Endothelial cell (in vitro differentiated cells): ENCODE measurements at places on chromosomes 2 and 18.

DNA sequence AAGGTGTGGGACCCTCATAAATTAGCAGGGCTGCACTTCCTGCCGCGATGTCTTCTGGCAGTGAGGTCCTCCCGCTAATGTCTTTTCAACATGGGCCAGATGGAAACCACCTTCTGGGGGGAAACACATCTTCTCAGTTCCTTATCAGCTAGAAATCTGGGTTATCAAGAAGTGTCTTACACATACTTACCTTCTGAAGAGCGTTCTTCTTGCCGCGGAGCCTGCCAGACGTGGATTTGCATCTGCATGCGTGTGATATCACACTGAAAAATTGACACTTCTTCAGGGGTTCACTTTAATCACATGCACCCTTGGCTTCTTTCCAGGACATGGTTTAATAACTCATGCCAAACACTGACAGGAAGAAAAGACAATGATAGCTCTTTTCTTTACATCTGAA lies 163.5 kb upstream of the SOX11 start:
- no peak for DNase-seq

- DNase-seq: no peak
Observed at GRCh38 chr2:140711867-140712266, 1418.9 kb downstream of the LRP1B start.

- DNase-seq: no peak
Observed at GRCh38 chr2:48127612-48128191, 221.4 kb upstream of the FBXO11 start.

GRCh38 chr2:101427743-101428142 lies 40.4 kb upstream of the CREG2 start:
- no peak for DNase-seq

GRCh38 chr2:167652401-167652800 lies 595.0 kb downstream of the STK39 start:
- no peak for DNase-seq

DNA sequence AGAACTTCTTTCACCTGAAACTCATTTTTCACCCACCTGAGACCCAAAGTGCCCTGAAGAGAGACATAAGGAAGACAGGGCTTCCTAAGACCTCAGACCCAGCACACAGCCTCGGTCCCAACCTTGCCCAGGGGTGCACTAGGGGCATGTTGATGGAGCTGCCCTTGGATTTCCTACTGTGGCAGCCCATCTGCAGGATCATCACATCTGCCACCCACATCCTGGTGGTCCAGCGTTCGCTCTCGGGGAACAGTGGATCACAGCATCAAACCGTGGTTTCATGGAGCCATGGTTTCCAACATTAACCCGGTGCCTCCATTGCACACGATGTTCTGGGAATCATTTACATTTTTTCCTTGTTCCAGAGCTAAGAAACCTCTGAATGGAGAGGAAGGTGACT lies 186.4 kb downstream of the TFCP2L1 start:
- no peak for DNase-seq

DNA sequence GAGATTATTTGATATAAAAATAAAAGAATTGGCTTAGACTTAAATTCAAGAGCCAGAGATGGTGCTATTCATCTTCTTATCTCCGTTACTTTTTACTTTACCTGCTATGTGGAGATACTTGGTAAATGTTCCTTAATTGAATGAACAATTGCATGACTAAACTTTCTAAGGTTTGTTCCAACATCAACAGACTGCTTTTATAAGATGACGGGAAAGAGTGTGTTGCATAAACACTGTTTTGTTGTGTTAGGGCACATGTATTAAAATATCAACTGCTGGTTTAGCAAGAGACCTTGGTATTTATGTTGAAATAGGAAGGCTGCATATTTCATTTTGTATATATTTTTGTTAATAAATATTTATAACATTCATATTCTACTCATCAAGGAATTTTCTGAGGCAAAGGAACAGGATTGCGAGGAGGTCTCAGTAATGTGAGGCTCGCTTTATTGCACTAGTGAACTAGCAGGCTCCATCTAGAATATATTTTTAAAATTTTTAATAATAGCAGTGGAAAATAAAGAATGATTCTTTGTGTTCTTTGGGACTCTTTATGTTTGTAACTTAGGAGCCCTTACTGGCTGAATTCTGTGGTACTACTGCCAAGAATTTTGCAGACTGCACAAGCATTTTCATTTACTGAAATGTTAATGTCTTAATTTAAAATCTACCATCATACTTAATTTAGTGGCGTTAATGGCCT lies 10.7 kb upstream of the NFE2L2 start:
- no peak for DNase-seq

- DNase-seq: no peak
Observed at GRCh38 chr2:156666130-156666785, 230.1 kb downstream of the GPD2 start.

GRCh38 chr2:47782381-47782670 lies 619 bp upstream of the MSH6 start:
- no peak for DNase-seq

GRCh38 chr2:177633111-177633510 lies 240.5 kb downstream of the AGPS start:
- no peak for DNase-seq

- no peak for DNase-seq
Observed at GRCh38 chr2:176999301-176999700, 213.3 kb upstream of the HNRNPA3 start.

DNA sequence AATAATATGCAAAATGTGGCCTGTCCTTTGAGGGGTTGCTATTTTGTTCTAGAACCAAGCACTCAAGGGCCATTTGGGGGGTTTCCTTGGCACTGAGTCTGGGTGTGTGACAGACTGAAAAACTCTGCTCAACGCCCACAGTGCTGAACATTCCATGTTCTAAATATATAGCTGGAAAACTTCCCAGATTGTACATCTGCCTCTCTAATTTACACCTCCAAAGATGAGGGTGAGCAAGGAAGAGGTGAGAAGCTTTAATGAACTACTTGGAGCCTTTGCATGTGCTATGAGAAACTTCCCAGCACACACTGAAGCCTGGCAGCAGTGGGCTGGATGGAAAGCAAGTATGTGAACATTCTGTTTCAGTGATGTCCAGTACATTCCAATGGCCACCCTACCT lies 296.7 kb upstream of the KCNH7 start:
- no peak for DNase-seq

DNA sequence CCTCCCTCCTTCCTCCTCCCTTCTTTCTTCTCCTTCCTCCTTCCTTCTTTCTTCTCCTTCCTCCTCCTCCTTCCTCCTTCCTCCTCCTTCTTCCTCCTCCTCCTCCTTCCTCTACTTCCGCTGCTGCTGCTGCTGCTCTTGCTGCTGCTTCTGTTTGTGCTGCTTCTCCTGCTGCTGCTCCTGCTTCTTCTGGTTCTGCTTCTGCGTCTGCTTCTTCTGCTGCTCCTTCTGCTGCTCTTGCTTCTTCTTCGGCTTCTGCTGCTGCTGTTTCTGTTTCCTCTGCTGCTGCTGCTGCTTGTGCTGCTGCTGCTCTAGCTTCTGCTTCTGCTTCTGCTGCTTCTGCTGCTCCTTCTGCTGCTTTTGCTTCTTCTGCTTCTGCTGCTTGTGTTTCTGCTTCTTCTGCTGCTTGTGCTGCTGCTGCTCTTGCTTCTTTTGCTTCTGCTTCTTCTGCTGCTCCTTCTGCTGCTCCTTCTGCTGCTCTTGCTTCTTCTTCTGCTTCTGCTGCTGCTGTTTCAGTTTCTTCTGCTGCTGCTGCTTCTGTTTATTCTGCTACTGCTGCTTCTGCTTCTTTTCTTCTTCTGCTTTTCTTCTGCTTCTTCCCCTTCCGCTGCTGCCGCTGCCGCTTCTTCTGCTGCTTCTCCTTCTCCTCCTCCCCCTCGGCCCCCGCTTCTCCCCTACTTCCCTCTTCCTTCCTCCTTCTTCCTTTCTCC lies 8.6 kb downstream of the SNRNP27 start:
- no peak for DNase-seq

DNA sequence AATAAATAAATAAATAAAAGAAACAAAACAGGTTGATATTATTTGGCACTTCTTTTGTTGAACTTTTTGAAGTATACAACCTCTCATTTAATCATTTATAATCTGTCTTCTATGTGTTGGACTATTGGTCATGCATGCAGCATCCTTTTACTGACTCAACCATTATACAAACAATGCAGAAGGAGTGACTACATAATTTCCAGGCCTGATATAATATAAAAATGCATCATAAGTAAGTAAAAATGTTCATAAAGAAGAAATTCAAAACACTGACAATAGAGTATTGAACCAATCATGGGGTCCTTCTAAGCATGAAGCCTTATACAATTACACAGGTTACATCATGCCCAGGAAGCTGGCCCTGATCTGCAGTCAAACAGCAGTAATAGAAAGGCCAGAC lies 141.5 kb upstream of the FN1 start:
- DNase-seq: no peak

- no peak for DNase-seq
Observed at GRCh38 chr2:197883354-197884032, 79.1 kb downstream of the PLCL1 start.

GRCh38 chr2:45862843-45863242 lies 211.4 kb downstream of the PRKCE start:
- DNase-seq: no peak

- no peak for DNase-seq
Observed at GRCh38 chr2:75619956-75620740, 26.4 kb upstream of the MRPL19 start.

- no peak for DNase-seq
Observed at GRCh38 chr2:219549619-219550018, 5.8 kb downstream of the TMEM198 start.
